ENCODE measurements at places on chromosomes 2 and 18.

DNA sequence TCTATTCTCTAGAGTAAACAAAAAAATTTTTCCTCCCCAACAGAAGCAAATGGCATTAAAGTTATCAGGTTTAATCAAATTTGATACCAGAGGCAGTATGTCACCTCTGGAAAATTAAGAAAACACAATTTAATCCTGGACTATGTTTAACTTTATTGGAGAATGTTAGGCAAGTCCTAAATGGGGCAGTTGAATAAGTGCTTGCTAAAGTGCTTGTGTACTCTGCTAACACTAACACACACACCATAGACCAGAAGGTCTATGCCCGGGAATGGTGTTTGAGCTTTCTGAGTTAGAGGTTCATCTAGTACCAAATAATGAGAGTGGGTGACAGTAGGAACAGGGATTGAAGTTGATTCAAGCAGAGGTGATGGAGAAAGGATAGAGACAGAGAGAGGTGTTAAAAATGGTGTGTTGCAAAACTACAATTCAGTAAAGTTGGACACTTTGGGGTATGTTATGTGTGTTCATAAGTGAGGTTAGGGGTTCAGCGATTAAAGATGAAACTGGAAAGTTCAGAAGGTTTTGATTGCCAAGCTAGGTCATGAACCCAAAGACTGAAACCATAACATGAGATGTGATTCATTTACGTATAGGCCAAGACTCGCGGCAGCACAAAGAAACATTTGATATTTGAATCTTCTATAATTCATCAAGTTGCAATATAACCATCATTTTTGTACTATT is 40.5 kb upstream of the PEX13 start:
- no peak for DNase-seq

- DNase-seq: no peak
These were observed 184.0 kb downstream of the KCNE4 start for GRCh38 chr2:223235986-223236385.

DNA sequence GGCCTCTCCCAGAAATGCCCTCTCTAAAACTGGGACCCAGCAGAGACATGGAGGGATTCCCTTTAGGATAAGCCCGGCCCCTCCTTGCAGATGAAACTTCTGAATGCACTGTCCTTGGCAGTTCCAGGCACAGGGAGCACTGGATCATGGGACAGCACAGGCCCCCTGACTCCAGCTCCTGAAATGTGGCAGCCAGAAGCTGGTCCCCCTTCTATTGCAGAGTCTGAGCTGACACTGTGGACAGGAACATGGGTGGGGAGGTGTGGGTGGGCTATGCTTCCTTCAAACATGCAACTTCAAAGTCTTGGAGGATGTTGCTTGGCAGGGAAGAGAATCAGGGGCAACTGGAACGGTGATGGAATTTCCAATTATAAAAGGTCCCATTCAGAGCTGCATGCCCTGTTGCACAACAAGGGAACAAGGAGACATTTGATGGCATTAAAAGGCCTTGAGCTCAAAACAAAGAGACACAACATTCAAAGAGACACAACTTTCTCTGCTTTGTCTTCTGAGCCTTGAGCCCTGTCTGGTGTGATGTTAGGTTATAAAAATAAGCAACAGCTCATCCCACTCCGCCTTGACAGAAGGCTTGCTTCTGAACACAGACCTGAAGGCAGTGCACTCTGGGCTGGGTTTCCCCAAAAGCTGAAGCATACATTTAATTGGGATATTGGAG is 239.0 kb downstream of the OSR1 start:
- no peak for DNase-seq

DNA sequence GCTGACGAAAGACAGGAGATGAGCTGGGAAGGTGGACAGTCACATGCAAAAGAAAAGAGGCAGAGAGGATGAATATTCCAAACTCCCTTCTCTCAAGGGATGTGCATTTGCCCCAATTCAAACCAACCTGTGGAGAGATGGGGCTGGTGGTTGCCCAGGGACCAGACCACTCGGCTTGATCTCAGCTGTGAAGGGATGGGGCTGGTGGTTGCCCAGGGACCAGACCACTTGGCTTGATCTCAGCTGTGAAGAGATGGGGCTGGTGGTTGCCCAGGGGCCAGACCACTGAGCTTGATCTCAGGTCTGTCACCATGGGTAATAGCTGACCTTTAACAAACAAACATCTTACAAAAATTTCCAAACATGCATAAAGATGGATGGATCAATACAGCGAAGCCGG is 42.5 kb upstream of the SALL3 start:
- no peak for DNase-seq

DNA sequence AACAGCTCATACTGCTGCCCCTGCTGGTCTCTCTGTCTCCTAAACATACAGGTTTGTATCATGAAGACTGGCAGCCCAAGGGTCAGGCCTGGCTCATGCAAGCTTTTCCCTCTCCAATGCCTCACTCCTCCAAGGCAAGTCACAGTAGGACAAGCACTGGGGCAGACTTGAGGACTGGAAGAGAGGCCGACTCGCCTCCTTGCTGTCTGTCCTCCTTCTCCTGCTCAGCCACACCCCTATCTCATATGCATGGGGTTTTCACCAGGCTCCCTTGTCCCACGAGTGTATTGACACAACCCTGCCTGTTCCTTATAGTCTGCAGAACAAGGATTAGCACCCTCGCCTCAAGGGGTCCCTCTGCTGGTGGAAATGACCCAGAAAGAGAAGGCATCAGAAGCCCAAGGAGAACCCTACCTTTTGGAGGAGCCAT is 223.7 kb downstream of the SOX11 start:
- no peak for DNase-seq

GRCh38 chr18:3653851-3654441 is 204.0 kb downstream of the TGIF1 start:
- no peak for DNase-seq
